ENCODE measurements at places on chromosomes 3 and 15.

GRCh38 chr3:20130106-20130505 lies 55.9 kb downstream of the SGO1 start:
- no peak for DNase-seq

DNA sequence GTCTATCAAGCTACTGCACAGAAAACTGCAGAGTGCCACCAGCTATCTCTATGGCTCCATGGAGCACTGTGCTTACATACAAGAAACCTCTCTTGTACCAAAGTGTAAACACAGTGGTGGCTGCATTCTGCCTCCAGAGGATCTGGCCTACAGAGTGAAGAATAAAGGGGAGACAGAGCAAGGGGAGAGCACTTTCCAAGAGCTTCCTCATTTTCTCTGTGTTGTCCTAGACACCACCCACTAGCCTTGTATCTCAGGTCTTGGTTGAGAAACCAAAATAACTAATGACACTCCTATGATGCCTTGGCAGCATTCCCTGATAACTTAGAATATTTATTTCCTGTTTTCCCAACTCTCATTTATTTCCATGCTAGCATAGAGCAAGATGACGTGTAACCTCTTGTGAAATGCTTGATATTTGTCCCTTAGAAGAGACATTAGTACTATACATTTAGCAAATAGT lies 56.9 kb upstream of the PHLDB2 start:
- DNase-seq, result no peak

- no peak for DNase-seq
These were observed 65.6 kb upstream of the CADM2 start for GRCh38 chr3:84893211-84893610.

DNA sequence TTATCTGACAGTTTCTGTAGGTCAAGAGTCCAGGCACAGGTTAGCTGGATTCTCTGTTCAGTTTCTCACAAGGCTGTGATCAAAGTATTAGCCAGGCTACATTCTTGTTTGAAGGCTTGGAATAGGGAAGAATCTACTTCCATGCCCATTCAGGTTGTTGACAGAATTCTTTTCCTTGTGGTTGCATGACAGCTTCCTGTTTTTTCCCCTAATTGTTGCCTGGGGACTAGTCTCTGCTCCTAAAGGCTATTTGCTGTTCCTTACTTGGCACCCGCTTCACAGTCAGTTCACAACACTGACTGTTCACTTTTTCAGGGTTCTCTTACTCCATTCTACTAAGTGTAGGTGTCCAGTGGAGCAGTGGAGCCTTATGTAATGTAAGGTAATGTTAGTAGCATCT lies 115.4 kb upstream of the GBE1 start:
- no peak for DNase-seq

GRCh38 chr3:182078316-182078715 lies 366.6 kb downstream of the SOX2 start:
- DNase-seq, result no peak

Measured in T-helper 2 cell (primary cell).